T follicular helper cell (primary cell): ENCODE measurements at places on chromosomes 3 and 15.

- no peak for DNase-seq
Measured at GRCh38 chr3:30915782-30916181, 21.3 kb upstream of the GADL1 start.

GRCh38 chr15:101617390-101617965 lies 34.7 kb downstream of the TM2D3 start:
- DNase-seq = no peak

- no peak for DNase-seq
Measured at GRCh38 chr3:27452368-27453090, 31.7 kb downstream of the SLC4A7 start.

- no peak for DNase-seq
Measured at GRCh38 chr3:196166741-196167140, 44.5 kb downstream of the ZDHHC19 start.

- no peak for DNase-seq
Measured at GRCh38 chr3:189567322-189567721, 63.9 kb upstream of the TP63 start.
